ENCODE measurements at places on chromosomes 1 and 21.

- no peak for DNase-seq
Observed at GRCh38 chr1:223271085-223271781, 92.7 kb downstream of the SUSD4 start.

DNA sequence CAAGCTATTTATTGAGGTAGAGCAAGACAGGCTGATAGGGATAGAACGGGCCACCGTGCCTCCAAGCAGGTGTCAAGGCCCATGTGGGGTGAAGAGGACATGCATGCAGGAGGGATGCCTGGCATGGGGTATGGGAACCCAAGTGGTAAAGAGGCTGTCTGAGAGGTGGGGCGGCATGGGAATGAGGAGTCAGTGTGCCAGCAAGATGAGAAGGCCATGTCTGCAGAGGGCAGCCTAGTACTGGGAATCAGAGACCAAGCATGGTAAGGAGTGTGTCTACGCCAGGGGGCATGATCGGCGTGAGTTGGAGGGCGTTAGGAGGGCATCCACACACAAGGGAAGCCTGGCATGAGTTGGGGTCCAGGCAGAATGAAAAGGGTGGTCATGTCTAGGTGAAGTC lies 303.7 kb upstream of the PLD5 start:
- no peak for DNase-seq

- DNase-seq: no peak
Observed at GRCh38 chr1:2259668-2260402, 31.7 kb downstream of the SKI start.

- DNase-seq: no peak
Observed at GRCh38 chr1:36573445-36573844, 90.7 kb upstream of the CSF3R start.

- DNase-seq: no peak
Observed at GRCh38 chr21:37398697-37399096, 32.1 kb downstream of the DYRK1A start.

DNA sequence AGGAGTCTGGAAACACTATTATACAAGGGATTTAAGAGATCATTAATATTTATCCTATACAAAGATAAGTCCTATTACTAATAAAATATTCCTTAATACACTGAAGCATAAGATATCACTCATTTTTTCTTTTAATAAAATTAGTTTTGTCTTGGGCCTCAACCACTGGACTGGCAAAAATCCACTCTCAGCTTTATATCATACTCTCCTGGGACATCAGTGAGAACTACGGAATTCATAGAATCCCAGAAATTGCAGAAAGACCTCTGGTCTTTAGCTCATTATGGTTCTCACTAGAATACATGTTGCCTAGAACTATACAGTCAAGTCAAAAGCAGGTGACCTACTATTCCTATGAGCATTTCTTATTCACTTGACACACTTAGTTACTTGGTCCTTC lies 285.0 kb downstream of the LRRC40 start:
- no peak for DNase-seq

GRCh38 chr1:247324204-247324787 lies 7.4 kb downstream of the ZNF496 start:
- DNase-seq: no peak

DNA sequence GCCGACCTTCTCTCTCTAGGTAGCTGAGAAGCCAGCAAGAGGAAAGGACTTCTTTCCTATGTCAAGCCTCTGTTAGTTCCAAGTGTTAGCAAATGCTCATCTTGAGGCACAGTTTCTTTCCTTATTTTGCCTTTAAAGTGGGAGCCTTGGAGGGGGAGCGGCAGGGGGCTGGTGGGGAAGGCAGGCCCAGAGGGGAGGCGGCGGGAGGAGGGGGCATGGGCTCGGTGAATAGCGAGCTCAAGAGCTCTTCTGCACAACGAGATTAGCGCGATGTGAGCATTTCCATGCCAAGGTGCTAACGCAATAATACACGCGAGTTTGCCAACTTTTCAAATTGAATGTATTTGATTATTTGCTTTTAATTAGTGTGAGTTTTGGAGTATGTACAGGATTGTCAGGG lies 372.6 kb downstream of the RPS6KC1 start:
- no peak for DNase-seq

DNA sequence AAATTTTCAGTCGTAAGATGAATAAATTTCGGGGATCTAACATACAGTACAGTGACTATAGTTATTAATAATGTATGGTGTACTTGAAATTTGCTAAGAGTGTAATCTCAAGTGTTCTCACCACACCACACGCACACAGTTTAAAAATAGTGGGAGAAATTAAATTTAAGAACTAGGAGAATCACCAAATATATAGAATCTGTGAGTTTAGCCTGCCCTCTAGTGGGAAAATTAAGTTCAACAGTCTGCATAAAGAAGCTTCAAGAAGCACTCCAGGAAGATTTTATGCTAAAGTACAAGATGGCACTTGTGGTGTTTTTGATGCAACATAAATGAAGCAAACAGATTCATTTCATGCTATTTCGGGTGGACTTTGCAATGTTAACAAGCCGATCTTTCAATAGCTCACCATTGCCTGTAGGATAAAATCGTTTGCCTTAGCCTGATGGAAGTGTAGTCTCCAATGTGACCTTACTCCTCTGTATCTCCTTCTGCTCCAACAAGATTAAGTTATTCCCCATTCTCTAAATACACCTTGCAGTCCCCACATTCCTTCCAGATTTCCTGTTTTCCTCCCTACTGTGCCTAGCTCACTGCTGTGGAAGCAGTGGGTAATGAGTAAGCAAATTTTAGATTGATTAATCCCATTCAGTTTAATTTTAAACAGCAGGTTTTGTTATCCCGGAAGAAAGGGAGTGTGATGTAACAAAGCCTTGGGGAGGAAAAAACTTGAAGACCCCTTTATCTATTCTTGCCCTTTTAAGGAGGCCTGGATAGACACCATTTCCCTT lies 8.7 kb upstream of the PIK3C2B start:
- DNase-seq: peak; percentile 71

DNA sequence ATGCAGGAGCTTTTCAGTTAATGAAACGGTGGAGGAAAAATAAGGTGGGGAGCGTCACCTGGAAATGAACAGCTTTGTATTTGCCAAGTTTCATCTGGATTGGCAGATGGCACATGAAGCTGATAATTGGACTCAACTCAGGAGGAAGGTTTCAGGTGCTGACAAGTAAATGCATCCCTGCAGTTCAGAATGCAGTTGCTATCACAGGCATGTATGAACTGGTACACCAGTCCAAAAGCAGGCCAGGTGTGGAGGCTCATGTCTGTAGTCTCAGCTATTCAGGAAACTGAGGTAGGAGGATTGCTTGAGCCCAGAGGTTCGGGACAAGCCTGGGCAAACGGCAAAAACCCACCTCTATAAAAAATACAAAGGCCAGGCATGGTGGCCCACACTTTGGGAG lies 15.5 kb downstream of the DEGS1 start:
- DNase-seq: no peak

DNA sequence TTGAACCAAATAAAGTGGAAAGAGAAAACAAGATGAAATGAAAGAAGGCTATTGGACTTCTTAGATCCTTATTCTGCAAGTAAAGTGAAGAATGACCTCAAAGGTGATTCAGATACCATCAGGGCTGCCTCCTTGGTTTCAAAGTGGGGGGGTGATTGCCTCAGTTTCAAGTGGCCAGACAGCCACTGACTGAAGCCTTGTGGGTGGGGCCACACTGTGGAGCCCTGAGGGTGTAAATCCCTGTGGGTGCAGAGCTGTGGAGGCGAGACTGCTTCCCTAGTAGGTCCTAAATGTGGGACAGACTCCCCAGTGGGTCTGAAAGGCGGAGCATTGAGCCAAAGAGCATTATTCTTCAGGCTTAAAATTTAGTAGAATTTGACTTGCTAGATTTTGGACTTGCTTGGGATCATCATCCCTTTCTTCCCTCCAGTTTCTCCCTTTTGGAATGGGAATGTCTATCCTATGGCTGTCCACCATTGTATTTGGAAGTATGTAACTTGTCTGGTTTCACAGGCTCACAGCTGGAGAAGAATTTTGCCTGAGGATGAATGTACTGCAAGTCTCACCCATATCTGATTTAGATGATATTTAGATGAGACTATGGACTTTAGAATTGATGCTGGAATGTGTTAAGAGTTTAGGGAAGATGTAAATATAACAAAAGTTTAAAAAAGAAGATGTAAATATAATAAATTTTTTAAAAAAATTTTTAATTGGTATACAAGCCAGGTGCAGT lies 71.6 kb upstream of the SOX13 start:
- DNase-seq: no peak

- no peak for DNase-seq
Observed at GRCh38 chr1:183896466-183897048, 91.6 kb downstream of the RGL1 start.

- DNase-seq: peak; percentile 64
Observed at GRCh38 chr1:179137617-179138255, 55.9 kb downstream of the TOR3A start.

DNA sequence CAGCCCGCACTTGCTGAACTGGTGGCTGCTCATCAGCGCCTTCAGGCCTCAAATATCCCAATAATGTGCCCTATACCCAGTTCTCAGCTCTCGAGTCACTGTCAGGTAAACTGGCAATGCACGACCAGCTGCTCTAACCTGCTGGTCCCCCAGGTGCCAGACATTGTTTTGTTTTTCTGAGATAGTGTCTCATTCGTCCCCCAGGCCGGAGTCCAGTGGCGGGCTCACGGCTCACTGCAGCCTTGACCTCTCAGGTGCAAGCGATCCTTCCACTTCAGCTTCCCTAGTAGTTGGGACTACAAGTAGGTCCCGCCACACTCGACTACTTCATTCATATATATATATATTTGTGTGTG lies 1.0 kb upstream of the NADK start:
- DNase-seq: no peak

- peak; percentile 87 for DNase-seq
Observed at GRCh38 chr1:89632657-89633247, at the start of gene LRRC8C. TSS of gene LRRC8C (plus strand) at chr1:89633120. CDS start at chr1:89686474, 53,354 bp downstream.

DNA sequence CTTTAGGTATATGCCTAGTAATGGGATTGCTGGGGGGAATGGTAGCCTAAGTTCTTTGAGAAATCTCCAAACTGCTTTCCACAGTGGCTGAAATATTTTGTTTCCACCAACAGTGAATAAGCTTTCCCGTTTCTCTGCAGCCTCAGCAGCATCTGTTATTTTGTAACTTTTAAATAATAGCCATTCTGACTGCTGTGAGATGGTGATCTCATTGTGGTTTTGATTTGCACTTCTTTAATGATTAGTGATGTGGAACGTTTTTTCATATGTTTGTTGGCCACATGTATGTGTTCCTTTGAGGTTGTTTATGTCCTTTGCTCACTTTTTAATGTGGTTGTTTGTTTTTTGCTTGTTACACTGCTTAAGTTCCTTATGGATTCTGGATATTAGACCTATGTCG lies 237.4 kb downstream of the CENPF start:
- no peak for DNase-seq

GRCh38 chr1:15685820-15686219 lies 1.7 kb downstream of the PLEKHM2 start:
- no peak for DNase-seq

GRCh38 chr1:78834201-78834741 lies 172.3 kb downstream of the ADGRL4 start:
- no peak for DNase-seq

GRCh38 chr1:27071049-27071416 lies 58.4 kb upstream of the TENT5B start:
- peak; percentile 32 for DNase-seq

GRCh38 chr1:119635811-119636390 lies 12.2 kb downstream of the ZNF697 start:
- DNase-seq: no peak

DNA sequence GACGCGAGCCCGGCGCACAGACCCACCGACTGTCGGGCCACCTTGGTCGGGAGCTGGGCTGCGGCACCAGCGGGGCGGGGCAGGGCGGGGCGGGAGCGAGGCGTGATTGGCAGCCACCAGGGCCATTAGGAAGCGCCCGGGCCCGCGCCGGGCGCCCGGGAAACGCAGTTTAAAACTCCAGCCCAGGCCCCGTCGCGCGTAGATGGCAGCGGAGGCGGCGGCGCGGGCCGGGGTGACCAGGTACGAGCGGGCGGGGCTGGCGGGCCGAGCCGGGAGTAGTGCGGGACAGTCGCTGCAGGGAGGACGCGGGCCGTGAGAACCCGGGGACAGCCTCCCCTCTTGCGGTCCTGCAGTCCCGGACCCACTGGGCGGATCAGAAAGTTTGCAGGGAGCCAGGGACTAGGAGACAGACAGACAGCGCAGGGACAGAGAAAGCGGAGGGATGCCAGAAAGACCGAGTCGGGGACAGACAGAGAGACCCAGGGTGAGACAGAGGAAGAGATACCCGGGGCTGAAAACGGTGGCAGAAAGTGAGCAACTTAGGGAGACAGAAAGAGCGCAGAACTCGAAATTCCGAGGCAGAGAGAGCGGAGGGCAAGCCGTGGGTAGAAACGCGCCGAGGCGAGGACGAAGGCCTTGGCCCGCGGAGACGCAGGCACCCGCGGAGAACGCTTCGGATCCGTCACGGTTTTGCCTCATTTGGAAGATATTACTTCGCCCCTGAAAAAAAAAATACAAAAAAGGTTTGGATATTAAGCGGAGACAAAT lies at the start of gene DMBX1:
TSS of gene DMBX1 (plus strand) at position 199 of the 768 bp plus-strand sequence. CDS start 17,175 bp downstream, outside the sequence.
- DNase-seq: peak; percentile 63

GRCh38 chr21:35868005-35868868 lies 192.1 kb downstream of the SETD4 start:
- DNase-seq: no peak

- DNase-seq: no peak
Observed at GRCh38 chr1:234655328-234656069, 45.5 kb upstream of the IRF2BP2 start.

DNA sequence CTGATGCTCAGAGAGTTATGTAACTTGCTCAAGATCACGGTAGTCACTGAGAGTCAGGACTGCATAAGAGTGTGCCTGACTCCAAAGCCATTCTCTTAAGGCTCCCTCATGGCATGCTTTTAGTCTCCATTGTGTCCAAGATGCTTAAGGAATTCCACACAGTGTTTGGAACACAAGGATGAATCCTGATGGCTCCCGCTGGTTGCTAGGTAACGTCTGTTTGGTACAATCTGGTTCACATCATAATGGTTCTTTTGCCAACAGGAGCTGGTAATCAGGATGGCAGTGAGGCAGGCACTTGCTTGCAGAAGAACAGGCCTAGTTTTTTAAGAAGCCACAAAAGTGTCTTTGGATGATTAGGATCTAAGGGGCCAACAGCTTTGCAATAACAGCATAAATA lies 436.5 kb upstream of the DAB1 start:
- no peak for DNase-seq

DNA sequence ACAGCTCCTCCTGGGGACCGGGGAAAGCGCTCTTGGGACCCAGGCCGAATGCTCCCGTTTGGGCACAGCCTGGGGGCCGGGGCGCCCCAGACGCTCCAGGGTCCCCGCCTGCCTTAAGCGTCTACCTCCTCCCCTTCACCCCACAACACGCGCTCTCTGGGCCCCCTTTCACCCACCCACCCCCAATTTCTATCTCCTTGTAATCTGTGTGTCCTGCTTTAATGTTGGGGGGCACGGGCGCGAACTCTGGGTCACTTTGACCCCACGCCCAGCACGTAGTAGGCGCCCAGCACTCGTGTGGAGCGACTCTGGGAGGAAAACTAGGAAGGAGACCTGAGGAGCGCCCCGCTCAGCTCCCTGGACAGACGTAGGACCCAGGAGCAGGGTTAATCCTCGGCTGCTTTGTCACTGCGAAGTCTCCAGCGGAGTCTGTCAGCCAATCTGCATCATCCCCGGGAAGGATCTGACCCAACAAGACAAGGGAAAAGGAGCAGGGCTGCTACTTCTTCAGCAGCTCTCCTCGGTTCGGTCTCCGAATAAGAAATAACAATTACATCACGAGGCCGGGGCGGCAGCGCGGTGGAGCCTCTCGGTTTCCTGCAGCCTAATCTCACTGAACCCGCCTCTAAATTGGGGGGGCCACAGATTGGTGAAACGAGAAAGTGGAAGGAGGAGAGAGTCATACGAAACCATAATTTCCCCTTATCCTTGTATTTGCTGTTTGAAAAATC lies 757 bp upstream of the NRIP1 start:
- DNase-seq: peak; percentile 94
